Renal cortical epithelial cell (primary cell): ENCODE measurements at places on chromosomes 6 and 20. TPM values are rescaled to one million over a fixed set of nuclear protein-coding genes. Genes with fewer than 3 reads are reported as not detected.
A peak's percentile ranks its signal among the peaks of the same experiment; 100 is the strongest.

The IYD gene
- total RNA-seq, result under 0.01 and 0.30 TPM in 2 replicates

The PBOV1 gene
- not detected in 2 replicates for total RNA-seq

The CYP39A1 gene
- total RNA-seq, result 0.69 and 5.2 TPM in 2 replicates

The ADGRB3 gene
- total RNA-seq, result under 0.01 and 0.05 TPM in 2 replicates

- DNase-seq, result no peak
Measured at GRCh38 chr6:39037082-39037508, 11.5 kb upstream of the GLP1R start.

- DNase-seq, result no peak
Measured at GRCh38 chr6:32833664-32834063, 4.9 kb downstream of the TAP2 start.

DNA sequence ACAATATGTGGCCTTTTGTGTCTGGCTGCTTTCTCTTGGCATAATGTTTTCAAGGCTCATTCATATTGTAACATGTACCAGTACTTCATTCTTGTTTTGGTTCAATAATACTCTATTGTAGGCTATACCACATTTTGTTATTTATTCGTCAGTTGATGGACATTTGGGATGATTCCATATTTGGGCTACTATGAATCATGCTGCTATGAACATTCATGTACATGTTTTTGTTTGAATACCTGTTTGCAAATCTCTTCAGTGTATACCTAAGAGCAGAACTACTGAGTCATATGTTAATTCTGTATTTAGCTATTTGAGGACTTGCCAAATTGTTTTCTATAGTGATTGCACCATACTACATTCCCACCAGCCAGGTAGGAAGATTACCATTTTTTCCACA, 259.9 kb downstream of the GMPR start:
- DNase-seq, result peak; percentile 54

DNA sequence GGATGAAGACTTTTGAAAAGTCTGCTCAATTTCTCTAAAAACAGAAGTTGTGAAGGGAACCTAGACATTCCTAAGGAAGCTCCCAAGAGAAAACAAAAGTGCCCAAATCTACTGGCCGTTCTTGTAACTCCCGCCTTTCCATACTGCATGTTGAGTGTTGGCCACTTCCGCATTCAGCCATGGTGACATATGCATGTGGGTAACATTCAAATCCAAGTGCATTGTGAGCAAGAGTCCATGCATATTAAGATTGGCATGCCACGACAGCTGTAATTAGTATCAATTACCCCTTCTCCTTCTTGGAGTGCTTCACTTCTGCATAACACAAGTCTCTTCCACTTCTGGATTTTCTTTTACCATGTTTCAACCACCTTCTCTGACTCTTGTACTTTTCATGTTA, 8.4 kb downstream of the SLC35D3 start:
- DNase-seq, result no peak

GRCh38 chr20:60186412-60186811, 228.2 kb downstream of the CDH26 start:
- no peak for DNase-seq

DNA sequence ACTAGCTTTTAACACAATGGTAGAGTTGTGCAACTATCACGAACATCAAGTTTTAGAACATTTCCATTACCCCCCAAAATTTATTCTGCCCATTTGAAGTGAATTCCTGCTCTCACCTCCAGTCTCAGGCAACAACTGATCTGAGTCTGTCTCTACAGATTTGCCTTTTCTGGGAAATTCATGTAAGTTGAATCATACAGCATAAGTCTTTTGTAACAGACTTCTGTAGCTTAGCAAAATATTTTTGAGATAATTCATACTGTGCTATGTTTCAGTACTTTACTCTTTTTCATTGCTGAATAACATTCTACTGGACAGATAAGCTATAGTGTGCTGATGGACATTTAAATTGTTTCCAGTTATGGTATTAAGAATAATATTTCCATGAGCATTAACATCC, 447.3 kb upstream of the GJE1 start:
- DNase-seq, result no peak

- no peak for DNase-seq
Measured at GRCh38 chr6:30568245-30568644, 3.0 kb upstream of the ABCF1 start.

DNA sequence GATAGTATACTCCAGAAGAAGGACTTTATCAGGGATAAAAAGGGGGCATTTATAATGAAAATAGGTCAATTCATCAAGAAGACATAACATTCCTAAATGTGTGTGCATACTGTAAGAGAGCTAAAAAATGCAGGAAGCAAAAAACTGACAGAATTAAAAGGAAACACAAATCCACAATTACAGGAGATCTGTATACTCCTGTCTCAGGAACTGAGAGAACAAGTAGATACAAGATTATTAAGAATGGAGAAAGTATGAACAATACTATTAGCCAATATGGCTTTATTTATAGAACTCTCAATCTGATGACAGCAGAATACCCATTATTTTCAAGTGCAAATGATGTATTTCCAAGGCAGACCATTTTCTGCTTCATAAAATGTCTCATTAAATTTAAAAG, 167.7 kb upstream of the BMP5 start:
- DNase-seq, result no peak

GRCh38 chr6:43516367-43516696, 394 bp downstream of the YIPF3 start:
- no peak for DNase-seq

GRCh38 chr6:84524636-84525035, 239.8 kb downstream of the TBX18 start:
- DNase-seq, result peak; percentile 62

- no peak for DNase-seq
Measured at GRCh38 chr20:57160985-57161384, 105.5 kb downstream of the BMP7 start.

GRCh38 chr6:143562143-143562542, 50.6 kb upstream of the FUCA2 start:
- DNase-seq, result no peak

- DNase-seq, result no peak
Measured at GRCh38 chr6:74834967-74835366, 370.9 kb downstream of the COL12A1 start.

GRCh38 chr6:124393536-124393935, 568.7 kb upstream of the RNF217 start:
- no peak for DNase-seq

GRCh38 chr20:54320148-54320607, 112.3 kb downstream of the PFDN4 start:
- no peak for DNase-seq
